Cortex of kidney (tissue), 1 donor: ENCODE measurements at places on chromosomes 4 and X.

DNA sequence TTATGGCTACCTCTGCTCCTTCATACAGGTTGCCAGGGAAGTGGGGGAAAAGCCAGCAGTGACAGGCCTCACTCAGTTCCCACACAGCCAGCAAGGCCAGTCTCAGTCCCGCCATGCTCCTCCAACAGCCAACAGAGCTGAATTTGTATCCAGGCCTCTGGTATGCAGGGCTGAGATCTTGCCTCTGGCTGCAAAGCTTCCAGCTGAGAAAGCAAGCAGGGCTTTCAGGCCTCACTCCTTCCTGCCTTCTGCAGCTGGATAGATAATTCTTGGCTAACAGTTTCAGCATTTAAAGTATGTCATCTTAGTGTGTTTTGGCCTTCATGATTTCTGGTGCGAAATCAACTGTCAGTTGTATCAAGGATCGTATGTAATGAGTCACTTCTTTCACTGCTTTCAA, 103.6 kb downstream of the GNL3L start:
- no peak for DNase-seq

- DNase-seq, result no peak
Observed at GRCh38 chr4:103915224-103915869, 195.6 kb upstream of the TACR3 start.

DNA sequence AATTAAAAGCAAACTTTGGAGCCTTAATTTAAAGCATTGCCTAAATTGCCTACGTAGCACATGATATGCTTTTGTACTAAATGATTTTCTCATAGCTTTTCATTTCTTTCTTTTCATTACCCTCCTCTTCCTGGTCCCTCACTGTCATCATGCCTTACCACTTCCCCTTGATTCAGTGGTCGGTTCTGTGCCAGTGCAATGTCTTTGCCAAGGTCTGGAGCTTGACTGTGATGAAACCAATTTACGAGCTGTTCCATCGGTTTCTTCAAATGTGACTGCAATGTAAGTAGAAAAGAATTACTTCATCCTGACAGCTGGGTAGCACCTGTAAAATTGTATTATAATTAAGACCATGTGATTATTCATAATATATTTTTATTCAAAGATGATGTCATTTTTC, 72.5 kb downstream of the C4orf46 start:
- DNase-seq, result no peak

DNA sequence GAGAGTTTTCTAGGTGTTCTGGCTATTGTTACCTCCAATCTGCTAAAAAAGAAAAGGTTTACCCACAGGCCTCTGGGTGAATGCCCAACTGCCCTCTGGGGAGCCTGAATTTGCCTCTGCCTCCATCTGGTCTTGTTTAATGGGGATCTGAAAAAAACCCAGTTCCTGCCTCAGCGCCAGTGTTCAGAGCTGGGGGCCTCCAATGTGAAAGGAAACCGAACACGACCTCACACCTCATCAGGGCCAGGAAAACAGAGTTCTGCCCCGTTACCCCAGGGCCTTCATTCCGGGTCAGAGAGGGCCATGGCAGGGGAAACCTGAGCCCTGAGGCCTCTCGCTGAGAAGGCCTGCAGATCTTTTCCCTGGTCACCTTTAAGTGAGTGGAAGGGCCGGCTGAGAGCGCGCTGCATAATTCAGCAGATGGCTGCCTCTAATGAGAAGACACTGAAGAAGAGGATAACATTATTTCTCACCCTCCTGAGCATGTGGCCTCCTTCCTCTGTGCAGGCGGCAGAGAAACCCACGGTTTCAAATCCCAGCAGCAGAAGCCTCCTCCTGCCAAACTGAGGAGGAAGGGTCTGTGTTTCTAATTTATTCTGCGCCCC, 6.8 kb downstream of the SEPTIN6 start:
- no peak for DNase-seq
